ENCODE measurements at places on chromosomes 16 and 17. TPM values are rescaled to one million over a fixed set of nuclear protein-coding genes. Genes with fewer than 3 reads are reported as not detected.

GRCh38 chr17:43915559-43915958 lies 8.2 kb upstream of the MPP2 start:
- DNase-seq: no peak

DNA sequence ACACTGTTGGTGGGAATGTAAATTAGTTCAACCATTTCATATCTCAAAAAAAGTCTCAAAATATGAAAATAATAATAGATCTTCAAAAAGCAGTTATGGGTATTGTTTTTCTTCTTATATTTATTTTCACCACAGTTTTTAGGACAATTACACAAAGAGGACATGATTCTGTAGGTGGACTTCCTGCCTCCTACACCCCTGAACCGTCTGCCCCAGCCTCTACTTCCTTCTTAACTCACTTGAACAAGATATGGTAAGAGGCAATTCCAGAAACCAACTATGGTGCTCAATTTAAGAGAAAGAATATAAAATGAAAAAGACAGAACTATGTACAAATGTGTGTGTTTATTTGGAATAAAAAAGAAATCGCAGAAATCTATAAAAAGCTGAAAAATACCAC lies 74.1 kb upstream of the MON1B start:
- no peak for DNase-seq

Gene HOXB1
- total RNA-seq: not detected

DNA sequence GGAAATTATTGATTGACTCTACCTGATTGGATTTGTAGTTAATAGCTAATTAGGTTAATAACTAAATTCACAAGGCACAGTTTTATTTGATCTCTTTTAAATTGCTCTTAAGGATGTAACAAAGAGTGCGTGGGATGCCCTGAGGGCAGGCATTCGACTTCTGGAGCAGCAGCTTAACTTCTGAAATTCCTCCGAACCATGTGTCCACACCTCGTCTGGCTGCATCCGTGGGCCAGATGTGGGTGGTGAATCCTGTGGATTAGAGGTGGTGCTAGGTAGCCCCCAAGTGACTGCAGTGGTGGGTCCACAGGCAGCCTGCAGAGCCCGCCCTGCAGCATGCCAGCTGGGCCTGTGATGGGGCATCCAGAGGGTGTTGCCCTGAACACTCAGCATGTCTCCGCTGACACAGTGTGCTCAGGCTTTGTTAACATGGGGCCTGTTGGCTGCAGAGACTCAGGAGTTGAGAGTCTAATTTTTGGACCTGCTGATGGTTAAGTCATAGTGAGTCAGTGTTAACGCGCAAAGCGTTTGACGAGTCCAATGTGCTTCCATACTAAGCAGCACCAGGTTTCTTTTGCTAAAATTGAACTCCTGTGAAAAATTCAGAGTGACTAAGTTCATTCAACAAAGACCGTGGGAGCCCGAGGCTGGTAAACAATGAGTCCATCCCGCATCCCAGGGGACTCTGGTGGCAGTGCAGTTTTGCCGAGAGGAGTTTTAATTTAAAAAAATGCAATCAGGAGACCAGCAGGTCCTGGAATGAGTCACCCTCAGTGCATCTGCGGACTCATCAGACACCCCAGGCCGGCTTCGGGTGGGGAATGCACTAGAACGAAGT lies 3.8 kb upstream of the NPB start:
- DNase-seq: no peak

DNA sequence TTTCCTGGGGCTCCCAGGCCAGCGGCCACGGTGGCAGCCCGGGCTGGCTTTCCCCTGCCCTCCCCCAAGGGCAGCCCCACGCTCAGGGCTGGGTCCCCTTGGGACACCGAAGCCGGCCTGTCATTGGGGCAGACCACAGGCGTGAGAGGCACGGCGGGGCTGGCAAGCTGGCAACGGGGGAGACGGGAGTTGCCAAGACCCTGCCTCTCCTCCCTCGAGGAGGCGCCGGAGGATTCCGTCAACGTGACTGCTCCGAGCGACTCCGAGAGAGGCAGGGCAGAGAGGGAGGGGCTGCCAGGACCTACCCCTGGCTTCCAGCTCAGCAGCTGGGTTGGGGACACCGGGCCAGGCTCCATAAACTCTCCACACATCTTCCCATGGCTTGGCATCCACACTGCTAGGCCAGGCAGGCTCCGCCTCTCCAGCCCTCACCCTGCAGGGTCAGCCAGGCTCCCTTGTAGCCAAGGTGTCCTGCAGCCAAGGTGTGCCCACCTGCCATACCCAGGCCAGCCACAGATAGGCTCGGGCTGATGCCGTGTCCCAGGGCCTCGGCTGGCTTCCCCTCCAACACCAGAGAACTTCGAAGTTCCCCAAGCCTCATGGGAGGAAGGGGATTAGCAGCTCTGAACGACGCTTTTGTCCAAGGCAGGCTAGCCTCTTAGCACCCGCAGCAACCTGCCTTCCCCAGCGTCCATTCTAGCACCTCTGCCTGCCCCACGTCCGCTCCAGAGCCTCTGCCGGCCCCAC lies 25.5 kb downstream of the TIMM22 start:
- DNase-seq: no peak

Gene XPO6
- 76.8 TPM for total RNA-seq

DNA sequence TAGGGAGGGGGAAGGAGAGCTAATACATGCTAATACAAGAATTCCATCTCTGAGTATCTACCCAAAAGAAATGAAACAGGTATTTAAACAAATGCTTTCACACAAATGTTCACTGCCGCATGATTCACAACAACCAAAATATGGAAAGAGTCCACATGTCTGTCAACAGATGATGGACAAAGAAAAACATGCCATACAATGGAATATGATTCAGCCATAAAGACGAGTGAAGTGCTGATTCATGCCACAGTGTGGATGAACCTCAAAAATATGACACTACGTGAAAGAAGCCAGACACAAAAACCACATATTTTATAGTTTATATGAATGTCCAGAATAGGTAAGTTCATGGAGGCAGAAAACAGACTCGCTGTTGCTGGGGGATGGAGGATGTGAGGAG lies 321.4 kb downstream of the FOXL1 start:
- no peak for DNase-seq

Gene SYNGR3
- total RNA-seq: 5.6 TPM

Gene NOTUM
- not detected for total RNA-seq

Gene TEX19
- not detected for total RNA-seq

DNA sequence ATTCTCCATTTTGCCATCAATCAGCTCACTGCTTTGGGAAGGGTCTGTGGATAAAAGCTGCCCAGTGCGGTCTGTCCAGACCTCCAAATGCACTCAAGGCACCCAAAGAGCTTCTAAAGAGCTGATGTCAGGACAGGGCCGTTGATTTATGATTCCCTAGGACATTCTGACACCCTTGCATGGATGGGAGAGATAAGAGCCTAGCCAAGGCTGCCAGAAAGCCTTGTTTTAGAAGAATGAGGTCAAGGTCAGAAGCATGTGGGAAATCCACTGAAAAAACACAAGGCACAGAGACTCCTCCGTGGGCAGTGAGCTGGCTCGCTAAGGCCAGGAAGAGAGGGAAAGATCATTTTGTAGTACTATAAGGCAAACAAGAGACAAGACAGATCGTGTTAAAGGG lies 214.0 kb downstream of the CDH11 start:
- no peak for DNase-seq

- DNase-seq: peak; percentile 39
These were observed 12.8 kb downstream of the EVPL start for GRCh38 chr17:76014100-76014924.

DNA sequence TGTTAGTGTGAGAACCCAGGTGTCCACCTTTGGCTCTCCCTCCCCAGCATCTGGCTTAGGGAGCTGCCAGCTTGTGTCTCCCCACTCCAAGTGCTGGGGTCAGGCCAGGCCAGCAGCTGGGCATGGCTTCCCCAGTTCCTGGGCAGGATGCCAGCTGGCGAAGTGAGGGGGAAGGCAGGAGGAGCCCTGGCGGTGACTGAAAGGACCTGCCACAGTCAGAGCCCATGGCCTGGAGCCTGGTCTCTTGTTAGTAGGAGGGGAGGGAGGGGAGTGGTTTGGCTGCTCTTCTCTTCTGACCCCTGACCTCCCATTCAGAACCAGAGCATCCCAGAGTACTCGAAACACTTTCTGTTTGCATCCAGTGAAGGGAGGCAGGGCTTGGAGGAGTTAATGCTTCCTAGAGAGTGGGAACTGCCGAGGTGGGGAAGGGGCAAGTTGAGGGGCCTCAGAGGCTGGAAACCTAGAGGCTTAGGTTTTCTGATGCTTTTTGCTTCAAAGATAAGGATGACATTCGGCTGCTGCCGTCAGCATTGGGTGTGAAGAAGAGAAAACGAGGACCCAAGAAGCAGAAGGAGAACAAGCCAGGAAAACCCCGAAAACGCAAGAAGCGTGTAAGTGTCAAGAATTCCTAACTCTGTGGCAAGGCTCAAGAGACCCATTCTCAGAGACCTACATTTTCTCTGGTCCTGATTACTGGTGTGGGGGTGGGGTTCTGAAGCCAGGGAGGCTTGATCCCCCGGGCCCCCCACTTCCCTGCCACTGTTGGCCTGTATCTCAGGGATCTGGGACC lies 772 bp downstream of the CHD3 start:
- peak; percentile 81 for DNase-seq

All from pulmonary artery endothelial cell (primary cell).